Fibroblast of skin of right biceps (primary cell): ENCODE measurements at places on chromosomes 1 and 21.
A peak's percentile ranks its signal among the peaks of the same experiment; 100 is the strongest.

DNA sequence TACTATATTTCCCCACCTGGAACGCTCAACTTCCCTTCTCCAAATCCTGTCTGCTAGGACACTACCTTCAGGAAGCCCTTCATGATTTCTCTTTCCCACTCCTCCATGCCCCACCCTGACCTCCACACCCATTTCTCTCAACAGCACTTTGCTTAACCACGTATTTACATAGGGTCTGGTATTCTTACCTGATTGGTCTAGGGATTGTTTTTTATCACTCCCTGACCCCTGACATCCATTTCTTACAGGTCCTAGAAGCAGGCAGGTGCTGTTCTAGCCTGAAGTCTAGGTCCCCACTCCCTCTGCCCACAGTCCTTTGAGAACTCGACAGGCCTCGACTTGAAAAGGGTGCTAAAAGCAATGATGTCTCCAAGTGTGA, 47.5 kb downstream of the DMAP1 start:
- no peak for DNase-seq

DNA sequence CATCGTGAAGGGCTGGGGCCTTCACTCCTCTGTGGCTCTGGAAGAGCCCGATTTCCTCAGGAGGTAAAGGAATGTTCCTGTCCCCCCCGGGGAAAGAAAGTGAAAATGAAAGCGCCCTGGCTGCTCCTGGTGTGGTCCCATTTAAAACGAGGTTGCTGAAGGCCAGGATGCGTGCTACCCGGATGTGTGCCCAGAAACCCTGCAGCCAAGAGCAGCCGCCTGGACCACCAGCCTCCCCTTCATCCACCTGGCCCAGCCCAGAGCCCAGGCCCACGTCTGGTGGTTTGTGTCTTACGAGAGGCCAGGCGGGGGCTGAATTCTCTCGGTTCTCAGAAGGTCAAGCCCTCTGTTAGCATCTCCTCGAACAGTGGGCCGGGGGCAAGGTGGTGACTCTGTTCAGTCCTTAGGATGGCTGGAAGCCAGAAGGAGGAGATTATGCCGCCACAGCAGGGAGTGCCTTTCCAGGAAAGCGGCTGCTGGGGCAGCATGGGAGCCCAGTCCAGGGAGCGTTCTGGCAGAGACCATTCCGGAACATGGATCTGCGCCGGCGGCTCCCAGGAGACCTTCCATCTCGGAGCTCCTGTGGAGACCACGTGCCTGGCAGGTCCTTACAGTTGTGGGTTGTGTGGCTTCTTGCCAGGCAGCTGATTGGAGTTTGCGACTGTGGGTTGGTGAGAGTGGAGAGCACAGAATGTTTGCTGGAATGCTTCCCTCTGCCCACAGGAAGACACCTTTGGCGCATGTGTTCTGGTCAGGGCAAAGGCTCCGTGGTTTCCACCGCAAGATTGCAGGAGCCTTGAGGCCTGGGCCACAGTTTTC, 1.4 kb downstream of the GUK1 start:
- DNase-seq: no peak

GRCh38 chr21:40254540-40255465, 387.6 kb downstream of the PCP4 start:
- peak; percentile 90 for DNase-seq

GRCh38 chr1:224541901-224542630, 74.1 kb upstream of the CNIH3 start:
- DNase-seq: peak; percentile 65

- DNase-seq: no peak
Measured at GRCh38 chr1:18549906-18550305, 69.2 kb downstream of the KLHDC7A start.

DNA sequence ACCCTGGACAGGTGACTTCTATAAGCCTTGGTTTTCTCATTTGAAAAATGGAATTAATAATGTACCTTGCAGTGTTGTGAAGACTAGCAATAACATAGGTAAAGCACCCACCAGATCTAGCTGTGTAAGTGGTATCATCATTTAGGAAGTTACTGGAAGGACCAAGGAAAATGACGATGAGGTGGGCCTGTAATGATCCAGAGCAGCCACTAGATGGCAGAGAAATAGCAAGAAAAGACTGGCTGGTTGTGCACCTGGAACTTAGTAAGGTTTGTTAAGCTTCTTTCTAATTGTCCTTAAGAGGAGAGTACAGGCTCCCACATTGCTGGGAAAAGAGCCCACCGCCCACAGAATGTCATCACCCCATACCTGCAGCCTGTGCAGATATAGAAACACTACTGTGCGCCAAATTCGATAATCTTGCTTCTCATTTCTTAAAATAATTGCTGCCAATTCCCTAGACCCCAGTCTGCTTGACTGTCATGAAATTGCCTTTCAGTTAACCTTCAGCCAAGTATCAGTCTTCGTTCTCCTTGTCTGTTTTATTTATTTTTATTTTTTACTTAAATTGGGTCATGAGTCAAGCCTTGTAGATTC, 37.2 kb downstream of the WNT4 start:
- peak; percentile 51 for DNase-seq

DNA sequence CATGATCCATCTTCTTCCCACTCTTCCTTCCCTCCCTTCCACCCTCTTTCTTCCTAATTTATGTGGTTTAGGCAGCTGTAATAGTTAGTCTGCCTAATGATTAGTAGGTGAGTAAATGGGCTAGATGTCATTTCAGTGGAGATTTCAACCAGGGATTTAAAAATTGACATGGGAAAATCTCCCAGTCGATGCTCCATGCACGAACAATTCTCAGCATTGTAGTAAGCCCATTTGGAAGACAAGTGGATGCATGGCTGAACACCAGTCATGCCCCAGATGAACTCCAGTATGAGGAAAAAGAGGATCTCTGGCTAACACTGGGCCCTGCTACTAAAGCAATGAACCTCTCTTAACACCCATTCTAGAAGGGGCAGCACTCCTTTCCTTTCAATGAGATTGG, 25.3 kb downstream of the CHI3L2 start:
- DNase-seq: no peak

- DNase-seq: no peak
Measured at GRCh38 chr1:65163201-65163805, 15.3 kb downstream of the AK4 start.

DNA sequence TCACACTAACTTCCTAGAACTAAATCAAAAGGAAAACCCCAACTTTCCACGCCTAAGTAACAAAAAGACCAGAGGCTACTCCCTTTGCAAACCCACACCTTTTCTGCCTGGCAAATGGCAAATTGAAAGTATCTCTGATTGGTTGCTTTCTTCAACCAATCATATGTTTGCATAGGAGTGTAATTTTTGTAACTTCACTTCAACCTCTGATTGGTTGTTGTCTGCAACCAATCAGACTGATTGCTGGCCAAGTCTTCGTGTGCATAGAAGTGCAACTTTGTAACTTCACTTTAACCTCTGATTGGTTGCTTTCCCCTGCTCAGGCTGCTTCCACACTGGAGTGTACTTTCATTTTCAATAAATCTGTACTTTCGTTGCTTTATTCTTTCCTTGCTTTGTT, 36.9 kb upstream of the PADI2 start:
- no peak for DNase-seq

GRCh38 chr1:233607252-233608119, 6.4 kb upstream of the KCNK1 start:
- peak; percentile 16 for DNase-seq

- no peak for DNase-seq
Measured at GRCh38 chr1:226691247-226691646, 47.8 kb downstream of the ITPKB start.

DNA sequence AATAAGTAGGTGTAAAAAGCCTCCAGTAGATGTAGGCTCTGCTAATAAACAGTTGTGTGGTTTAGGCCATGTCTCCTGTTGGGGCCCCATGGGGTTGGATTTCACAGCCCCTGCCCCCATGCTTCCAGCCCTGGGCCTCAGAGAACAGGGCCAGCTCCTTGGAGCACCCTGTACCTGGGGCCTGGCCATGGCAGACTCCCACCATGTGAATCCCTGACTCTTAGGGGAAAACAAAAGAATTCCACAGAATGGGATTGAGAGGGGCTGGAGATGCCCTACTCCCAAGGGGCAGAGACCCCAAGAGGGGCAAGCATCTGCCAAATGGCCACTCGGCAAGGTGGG, 11.5 kb downstream of the LRP8 start:
- no peak for DNase-seq

- DNase-seq: peak; percentile 38
Measured at GRCh38 chr1:208242941-208243526, 1.1 kb downstream of the PLXNA2 start.

- no peak for DNase-seq
Measured at GRCh38 chr1:201138311-201138840, 11.4 kb upstream of the ASCL5 start.

GRCh38 chr1:37123276-37124115, 89.2 kb upstream of the GRIK3 start:
- DNase-seq: no peak

GRCh38 chr1:23568608-23569383, 9.5 kb upstream of the ID3 start:
- DNase-seq: no peak

DNA sequence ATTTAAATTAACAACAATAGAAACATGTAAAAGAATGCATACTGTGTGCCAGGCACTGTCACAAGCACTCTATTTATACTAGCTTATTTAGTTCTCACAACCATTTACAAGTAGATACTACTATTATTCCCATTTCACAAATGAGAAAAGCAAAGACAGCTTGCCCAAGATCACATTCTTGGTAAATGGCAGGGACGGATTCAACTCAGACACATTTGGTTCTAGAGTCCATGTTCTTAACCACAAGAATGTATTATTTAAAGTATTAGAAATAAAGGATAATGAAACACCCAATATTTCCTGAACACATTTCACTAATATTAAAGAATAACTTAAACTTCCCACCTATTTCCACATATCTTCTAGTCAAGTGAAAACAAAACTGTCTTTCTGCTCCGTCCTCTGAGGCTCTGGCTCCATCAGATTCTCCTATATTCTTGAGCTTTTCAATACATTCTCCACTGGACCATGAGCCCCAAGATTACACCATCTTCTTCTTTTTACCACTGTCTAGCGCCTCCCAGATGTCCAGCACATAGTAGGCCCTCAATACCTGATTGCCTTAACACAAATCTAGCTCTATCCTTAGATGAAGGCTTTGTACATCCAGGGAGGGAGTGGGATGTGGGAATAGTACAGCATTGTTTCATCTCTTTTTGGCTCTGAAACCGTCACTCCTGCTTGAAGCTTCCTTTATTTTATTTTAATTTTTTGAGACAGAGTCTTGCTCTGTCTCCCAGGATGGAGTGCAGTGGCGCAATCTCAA, 29.3 kb downstream of the SOD1 start:
- no peak for DNase-seq

DNA sequence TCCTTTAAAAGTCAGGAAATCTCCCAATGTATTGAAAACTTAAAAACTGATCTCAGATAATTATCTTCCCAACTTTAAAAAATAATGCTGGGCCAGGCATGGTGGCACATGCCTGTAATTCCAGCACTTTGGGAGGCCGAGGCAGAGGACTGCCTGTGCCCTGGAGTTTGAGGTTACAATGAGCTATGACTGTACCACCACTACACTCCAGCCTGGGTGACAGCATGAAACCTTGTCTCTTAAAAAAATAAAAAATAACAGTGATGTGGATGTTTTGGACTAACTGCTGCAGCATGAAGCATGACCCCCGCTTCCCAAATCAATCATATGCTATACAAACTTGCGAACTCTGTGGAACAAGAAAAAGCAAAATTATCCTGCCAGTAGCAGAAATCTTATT, 186.3 kb downstream of the RERE start:
- DNase-seq: peak; percentile 35

- no peak for DNase-seq
Measured at GRCh38 chr1:234968451-234968850, 160.2 kb downstream of the TOMM20 start.

- DNase-seq: no peak
Measured at GRCh38 chr1:150525348-150525747, 9.8 kb downstream of the FALEC start.

- DNase-seq: peak; percentile 16
Measured at GRCh38 chr1:226526801-226527595, 21.6 kb upstream of the STUM start.

- no peak for DNase-seq
Measured at GRCh38 chr1:112713466-112714312, 1.4 kb downstream of the PPM1J start.

- peak; percentile 89 for DNase-seq
Measured at GRCh38 chr1:203769505-203770343, 4.7 kb downstream of the LAX1 start.

- DNase-seq: no peak
Measured at GRCh38 chr1:63906047-63906704, 132.4 kb downstream of the ROR1 start.

DNA sequence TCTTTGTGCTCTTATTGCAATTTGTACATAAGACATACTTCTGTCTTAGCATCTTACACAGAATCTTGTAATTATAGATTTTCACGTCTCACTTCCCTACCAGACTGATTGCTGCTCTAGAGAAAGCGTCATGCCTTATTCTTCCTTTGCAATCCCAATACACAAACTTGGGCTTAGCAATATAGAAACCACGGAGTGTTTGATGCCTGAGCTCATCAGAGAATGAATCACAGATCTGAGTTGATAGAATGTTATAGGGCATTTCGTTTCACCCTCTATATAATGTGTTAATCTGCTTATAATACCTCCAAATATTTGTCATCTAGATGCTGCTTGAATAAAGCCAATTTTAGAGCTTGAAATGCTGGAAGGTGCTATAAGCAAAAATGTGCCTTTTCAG, 6.6 kb downstream of the FMO1 start:
- DNase-seq: peak; percentile 79

GRCh38 chr1:195026792-195027191, 1581.4 kb downstream of the KCNT2 start:
- no peak for DNase-seq

GRCh38 chr1:154807048-154807591, 63.0 kb downstream of the KCNN3 start:
- no peak for DNase-seq

DNA sequence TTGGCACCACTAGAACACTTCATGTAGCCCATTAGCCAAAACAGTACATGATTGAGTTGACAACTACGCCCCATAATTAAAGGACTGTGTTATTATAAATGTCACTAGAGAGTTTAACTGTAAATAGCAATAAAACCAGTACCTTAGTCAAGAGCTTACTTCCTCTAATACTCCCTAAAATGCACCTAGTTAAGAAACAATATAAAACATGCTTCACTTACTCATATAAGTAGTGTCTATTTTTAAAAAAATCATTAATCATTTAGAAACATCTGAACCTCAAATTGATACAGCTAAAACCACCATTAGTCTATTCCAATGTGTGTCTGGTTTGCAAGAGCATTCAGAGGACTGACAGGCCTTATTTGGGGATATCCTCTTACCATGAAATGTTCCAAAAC, 25.3 kb downstream of the PTP4A2 start:
- DNase-seq: no peak

DNA sequence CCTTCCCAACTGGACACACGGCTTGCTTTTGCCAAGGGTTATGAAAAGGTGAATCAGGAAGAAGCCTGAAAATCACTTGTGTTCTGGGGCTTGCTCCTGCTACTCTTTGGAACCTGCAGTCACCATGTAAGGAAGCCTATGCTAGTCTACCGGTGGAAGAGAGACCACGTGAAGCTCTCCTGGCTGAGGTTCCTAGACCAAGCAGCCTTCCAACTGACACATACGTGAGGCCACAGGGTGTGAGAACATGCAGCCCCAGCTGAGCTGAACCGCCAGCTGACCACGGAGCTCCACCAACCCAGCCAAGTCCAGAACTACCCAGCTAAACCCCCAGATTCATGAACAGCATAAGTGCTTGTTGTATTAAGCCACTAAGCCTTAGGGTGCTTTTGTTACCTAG, 72.8 kb upstream of the KRTAP19-8 start:
- no peak for DNase-seq

GRCh38 chr1:183092350-183092749, 69.1 kb downstream of the LAMC1 start:
- no peak for DNase-seq
